Stimulated activated CD4-positive, alpha-beta T cell treated with anti-CD3 and anti-CD28 coated beads, Interleukin-1b, Interleukin-23, amount 100 ng/mL, for 24 hours (primary cell): ENCODE measurements at places on chromosomes 5 and 9.

GRCh38 chr5:97420646-97421045, 237.6 kb upstream of the RIOK2 start:
- DNase-seq, result no peak

GRCh38 chr5:14133394-14133793, 9.7 kb upstream of the TRIO start:
- DNase-seq, result no peak

GRCh38 chr9:462606-463005, 247.9 kb downstream of the DOCK8 start:
- DNase-seq, result no peak

DNA sequence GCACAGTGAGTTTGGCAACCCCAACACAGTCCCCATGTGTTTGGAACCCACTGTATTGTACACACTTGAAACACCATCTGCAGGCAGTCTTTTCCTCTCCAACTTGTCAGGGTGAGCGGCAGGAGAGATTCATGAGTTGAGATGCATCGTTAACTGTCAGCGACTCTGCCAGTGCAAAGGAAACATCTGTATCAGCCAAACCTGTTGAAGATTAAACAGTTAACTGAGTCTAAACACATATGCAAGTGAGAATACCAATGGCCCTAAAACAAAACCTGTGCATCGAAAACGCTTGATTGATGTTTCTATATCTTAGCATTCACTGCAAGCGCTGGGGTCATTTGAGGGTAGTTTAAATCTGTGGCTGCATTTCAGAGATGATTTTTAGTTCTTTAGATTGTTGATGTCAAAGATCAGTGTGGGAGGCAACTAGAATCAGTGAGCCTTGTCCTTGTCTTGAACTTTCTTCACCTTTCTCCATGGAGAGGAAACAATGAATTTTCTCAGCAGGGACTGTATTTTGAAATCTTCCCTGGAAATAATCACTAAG, 41.3 kb upstream of the PAM start:
- DNase-seq, result no peak

DNA sequence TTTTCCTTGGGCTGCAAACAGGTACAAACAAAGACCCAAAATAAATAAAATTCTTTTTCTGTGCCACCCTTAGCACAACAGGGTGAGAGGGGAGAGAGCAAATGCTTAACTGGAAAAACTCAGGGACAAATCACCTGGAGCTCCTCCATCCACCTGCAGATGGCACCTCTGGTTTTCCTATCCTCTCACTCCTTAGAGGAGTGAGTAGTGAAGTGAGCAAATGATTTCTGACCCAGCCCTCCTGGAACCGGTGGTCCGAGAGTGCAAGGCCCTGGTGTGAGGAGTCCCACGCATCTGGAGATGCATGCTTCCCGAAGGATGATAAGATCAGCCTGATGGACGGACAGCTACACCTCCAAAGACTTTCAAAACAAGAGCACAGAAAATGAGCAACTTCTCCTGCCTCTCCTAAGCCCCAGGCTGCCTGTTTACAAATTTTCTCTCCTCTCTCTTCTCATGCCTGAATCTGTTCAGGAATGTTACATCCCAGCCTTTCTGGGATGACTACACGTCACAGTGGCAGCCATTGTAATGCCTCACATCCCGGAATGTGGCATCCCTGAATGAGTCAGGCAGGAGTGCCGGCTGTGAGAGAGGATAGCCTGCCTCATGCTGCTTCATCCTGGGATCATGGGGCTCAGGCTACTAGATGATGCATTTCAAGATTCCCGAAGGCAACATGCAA, 86.4 kb downstream of the ADRB2 start:
- DNase-seq, result no peak

- DNase-seq, result no peak
Observed at GRCh38 chr9:136499071-136499934, 16.5 kb upstream of the SEC16A start.
